Breast epithelium (tissue), 4 donors: ENCODE measurements at places on chromosomes 4 and X. TPM values are rescaled to one million over a fixed set of nuclear protein-coding genes. Genes with fewer than 3 reads are reported as not detected.

Gene CA5B
- total RNA-seq = 16.1 TPM

Gene GRIA3
- total RNA-seq = 1.9 TPM

GRCh38 chr4:188053302-188053701, 56.1 kb downstream of the TRIML2 start:
- DNase-seq = no peak

GRCh38 chrX:150954951-150955350, 28.2 kb upstream of the HMGB3 start:
- no peak for DNase-seq
